ENCODE measurements at places on chromosomes 11 and 22.

- DNase-seq = no peak
These were observed 3.3 kb downstream of the TANGO2 start for GRCh38 chr22:20024225-20024624.

- peak; percentile 79 for DNase-seq
These were observed 921.3 kb downstream of the BRD1 start for GRCh38 chr22:48906216-48906835.

- no peak for DNase-seq
These were observed 16.8 kb upstream of the ACER3 start for GRCh38 chr11:76843907-76844306.

- DNase-seq = peak; percentile 89
These were observed 22.0 kb downstream of the TBRG1 start for GRCh38 chr11:124644426-124645280.

GRCh38 chr11:123841174-123841573, 35.0 kb upstream of the OR6M1 start:
- DNase-seq = no peak

DNA sequence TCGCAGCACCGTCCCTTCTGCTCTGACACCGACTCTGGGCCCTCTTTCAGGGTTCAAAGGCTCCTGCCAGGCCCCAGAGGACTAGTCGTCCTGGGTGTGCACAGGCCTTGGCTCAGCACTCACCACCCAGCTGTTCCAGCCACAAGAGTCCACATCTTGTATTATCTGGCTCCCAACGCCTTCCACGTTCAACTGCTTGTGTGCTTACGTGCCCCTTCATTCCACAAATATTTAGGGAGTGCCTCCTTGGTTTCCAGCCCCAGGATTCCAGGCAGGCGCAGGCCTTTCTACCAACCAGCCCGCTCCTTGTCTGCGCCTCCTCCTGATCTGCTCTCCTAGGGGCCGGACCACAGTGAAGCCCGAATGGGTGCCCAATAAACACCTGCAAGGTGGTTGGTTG, 70.9 kb downstream of the SCUBE1 start:
- no peak for DNase-seq

DNA sequence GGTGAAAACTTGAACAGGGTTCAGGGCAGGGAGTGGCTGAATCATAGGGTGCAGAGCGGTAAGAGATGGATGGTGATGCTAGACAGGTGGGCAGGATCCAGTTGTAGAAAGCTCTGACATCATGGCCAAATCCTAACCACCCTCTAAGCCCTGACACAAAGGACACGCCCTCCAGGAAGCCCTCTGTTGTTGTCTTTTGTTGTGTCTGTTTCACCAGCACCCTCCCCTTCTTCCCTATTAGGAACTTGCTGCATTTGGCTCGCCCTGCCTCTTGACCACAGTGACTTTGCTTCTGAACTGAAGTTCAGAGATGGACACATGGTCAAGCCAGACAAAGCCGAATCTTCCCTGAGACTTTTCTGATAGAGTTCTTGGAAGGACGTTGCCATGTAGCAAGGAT, 14.2 kb upstream of the APOL6 start:
- no peak for DNase-seq

GRCh38 chr22:30015846-30016245, 64.4 kb upstream of the HORMAD2 start:
- no peak for DNase-seq
